Esophagus muscularis mucosa (tissue), 4 donors: ENCODE measurements at places on chromosomes 11 and 22. TPM values are rescaled to one million over a fixed set of nuclear protein-coding genes. Genes with fewer than 3 reads are reported as not detected.

- DNase-seq: no peak
- peak overlapping the region; percentile 99 for H3K27ac ChIP-seq
- peaks cover 23% of the 10 kb centered on the region for H3K36me3 ChIP-seq
- peaks cover 80% of the 10 kb centered on the region for H3K4me1 ChIP-seq
- H3K27me3 ChIP-seq: no peaks in the 10 kb centered on the region
- H3K4me3 ChIP-seq: no peak overlapping the region
These were observed 2.6 kb upstream of the SMDT1 start for GRCh38 chr22:42076764-42077485.

- no peaks in the 10 kb centered on the region for H3K27me3 ChIP-seq
- no peak overlapping the region for H3K27ac ChIP-seq
- no peaks in the 10 kb centered on the region for H3K4me1 ChIP-seq
- no peak overlapping the region for H3K4me3 ChIP-seq
- no peak for DNase-seq
These were observed 203.1 kb upstream of the CADM1 start for GRCh38 chr11:115707180-115707905.

- H3K27ac ChIP-seq: no peak overlapping the region
- H3K36me3 ChIP-seq: no peaks in the 10 kb centered on the region
- DNase-seq: no peak
- no peaks in the 10 kb centered on the region for H3K27me3 ChIP-seq
- H3K4me3 ChIP-seq: no peak overlapping the region
- no peaks in the 10 kb centered on the region for H3K4me1 ChIP-seq
These were observed 24.5 kb downstream of the SMIM38 start for GRCh38 chr11:69180226-69180625.

- DNase-seq: no peak
- H3K36me3 ChIP-seq: no peaks in the 10 kb centered on the region
- H3K27ac ChIP-seq: peak overlapping the region; percentile 38
- H3K27me3 ChIP-seq: no peaks in the 10 kb centered on the region
- peaks cover 62% of the 10 kb centered on the region for H3K4me1 ChIP-seq
- no peak overlapping the region for H3K4me3 ChIP-seq
These were observed 4.5 kb downstream of the POLDIP3 start for GRCh38 chr22:42610186-42610585.

OR4D5 gene
- not detected for total RNA-seq

RSF1 gene
- total RNA-seq: 96.3 TPM

TRIM48 gene
- not detected for total RNA-seq

PATE4 gene
- not detected for total RNA-seq

UBQLN3 gene
- total RNA-seq: not detected
